HT1080 (cell line): ENCODE measurements at places on chromosomes 16 and 17. TPM values are rescaled to one million over a fixed set of nuclear protein-coding genes. Genes with fewer than 3 reads are reported as not detected.

KRTAP2-3 gene
- total RNA-seq, result 1.2 and 6.2 TPM in 2 replicates

PPY gene
- total RNA-seq, result not detected in 2 replicates

ABCA8 gene
- total RNA-seq, result not detected in 2 replicates

TEKT5 gene
- total RNA-seq, result 0.11 TPM in 1 of 2 replicates, not detected in the other

GDPD1 gene
- total RNA-seq, result 0.77 and 1.5 TPM in 2 replicates

CHD9 gene
- 14.6 and 20.5 TPM in 2 replicates for total RNA-seq

ZNF594 gene
- total RNA-seq, result 6.4 and 8.1 TPM in 2 replicates

CACNG1 gene
- 0.06 TPM in 1 of 2 replicates, not detected in the other for total RNA-seq

FZD2 gene
- 9.7 and 14.6 TPM in 2 replicates for total RNA-seq

SPNS2 gene
- 0.27 and 0.33 TPM in 2 replicates for total RNA-seq

C17orf67 gene
- total RNA-seq, result 1.3 and 1.6 TPM in 2 replicates

FOXN1 gene
- not detected in 2 replicates for total RNA-seq

METRN gene
- 119 and 152 TPM in 2 replicates for total RNA-seq

NUPR1 gene
- 2.7 and 8.2 TPM in 2 replicates for total RNA-seq

DDX52 gene
- total RNA-seq, result 24.6 and 29.9 TPM in 2 replicates

YBX2 gene
- not detected in 2 replicates for total RNA-seq

TBC1D24 gene
- 13.1 and 14.0 TPM in 2 replicates for total RNA-seq

GAA gene
- 9.8 and 10.0 TPM in 2 replicates for total RNA-seq

CIAPIN1 gene
- 95.3 and 103 TPM in 2 replicates for total RNA-seq

KRTAP9-2 gene
- total RNA-seq, result not detected in 2 replicates

NXPH3 gene
- 0.06 and 0.70 TPM in 2 replicates for total RNA-seq

KRT33A gene
- total RNA-seq, result not detected in 2 replicates

CBX2 gene
- total RNA-seq, result 7.1 and 8.0 TPM in 2 replicates

GNG13 gene
- total RNA-seq, result not detected in 2 replicates

KRT12 gene
- not detected in 2 replicates for total RNA-seq

ALOX12 gene
- total RNA-seq, result not detected in 2 replicates

SP2 gene
- 1.6 and 3.4 TPM in 2 replicates for total RNA-seq

CLEC3A gene
- not detected in 2 replicates for total RNA-seq

CNGB1 gene
- 0.32 and 0.50 TPM in 2 replicates for total RNA-seq

BEAN1 gene
- not detected in 2 replicates for total RNA-seq

TTYH2 gene
- total RNA-seq, result 0.40 and 1.3 TPM in 2 replicates

TMUB2 gene
- total RNA-seq, result 28.6 and 35.1 TPM in 2 replicates

CCL7 gene
- not detected in 2 replicates for total RNA-seq

DPEP2 gene
- not detected in 2 replicates for total RNA-seq

ZNF785 gene
- total RNA-seq, result 5.4 and 7.7 TPM in 2 replicates

C17orf100 gene
- 0.23 and 0.31 TPM in 2 replicates for total RNA-seq

KCNAB3 gene
- total RNA-seq, result 1.8 and 3.5 TPM in 2 replicates

AOC3 gene
- 0.11 TPM in 1 of 2 replicates, not detected in the other for total RNA-seq

PRR35 gene
- 0.10 TPM in 1 of 2 replicates, not detected in the other for total RNA-seq

NSMCE1 gene
- 68.3 and 73.3 TPM in 2 replicates for total RNA-seq

SP6 gene
- 1.7 and 1.8 TPM in 2 replicates for total RNA-seq
